ENCODE measurements at places on chromosomes 2 and 18.

- DNase-seq = no peak
Observed at GRCh38 chr2:8627692-8628085, 54.2 kb upstream of the ID2 start.

GRCh38 chr2:208222351-208222750 lies 32.5 kb downstream of the IDH1 start:
- DNase-seq = no peak

- DNase-seq = peak; percentile 37
Observed at GRCh38 chr2:234500394-234501006, 3.6 kb upstream of the ARL4C start.

GRCh38 chr18:5974696-5975095 lies 79.4 kb upstream of the TMEM200C start:
- no peak for DNase-seq

- DNase-seq = no peak
Observed at GRCh38 chr2:228417956-228418355, 236.5 kb upstream of the SPHKAP start.

DNA sequence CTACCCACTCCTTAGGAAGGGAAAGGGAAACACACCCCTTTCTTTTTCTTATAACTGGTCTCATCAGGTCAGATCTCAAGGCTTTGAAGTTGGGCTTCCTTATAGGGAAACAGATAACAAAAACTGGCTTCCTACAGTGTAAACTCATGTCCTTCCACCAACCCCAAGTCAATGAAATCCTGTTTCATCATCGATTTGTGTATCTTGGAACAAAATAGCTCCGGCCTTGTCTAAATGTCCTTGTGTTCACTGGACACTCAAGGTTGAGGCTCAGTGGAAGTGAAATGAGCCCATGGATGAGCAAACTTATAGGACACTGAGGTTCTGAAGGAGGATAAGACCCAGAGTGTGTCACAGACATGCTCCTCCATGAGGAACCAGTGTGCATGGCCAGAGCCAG lies 156.1 kb upstream of the REV1 start:
- no peak for DNase-seq

DNA sequence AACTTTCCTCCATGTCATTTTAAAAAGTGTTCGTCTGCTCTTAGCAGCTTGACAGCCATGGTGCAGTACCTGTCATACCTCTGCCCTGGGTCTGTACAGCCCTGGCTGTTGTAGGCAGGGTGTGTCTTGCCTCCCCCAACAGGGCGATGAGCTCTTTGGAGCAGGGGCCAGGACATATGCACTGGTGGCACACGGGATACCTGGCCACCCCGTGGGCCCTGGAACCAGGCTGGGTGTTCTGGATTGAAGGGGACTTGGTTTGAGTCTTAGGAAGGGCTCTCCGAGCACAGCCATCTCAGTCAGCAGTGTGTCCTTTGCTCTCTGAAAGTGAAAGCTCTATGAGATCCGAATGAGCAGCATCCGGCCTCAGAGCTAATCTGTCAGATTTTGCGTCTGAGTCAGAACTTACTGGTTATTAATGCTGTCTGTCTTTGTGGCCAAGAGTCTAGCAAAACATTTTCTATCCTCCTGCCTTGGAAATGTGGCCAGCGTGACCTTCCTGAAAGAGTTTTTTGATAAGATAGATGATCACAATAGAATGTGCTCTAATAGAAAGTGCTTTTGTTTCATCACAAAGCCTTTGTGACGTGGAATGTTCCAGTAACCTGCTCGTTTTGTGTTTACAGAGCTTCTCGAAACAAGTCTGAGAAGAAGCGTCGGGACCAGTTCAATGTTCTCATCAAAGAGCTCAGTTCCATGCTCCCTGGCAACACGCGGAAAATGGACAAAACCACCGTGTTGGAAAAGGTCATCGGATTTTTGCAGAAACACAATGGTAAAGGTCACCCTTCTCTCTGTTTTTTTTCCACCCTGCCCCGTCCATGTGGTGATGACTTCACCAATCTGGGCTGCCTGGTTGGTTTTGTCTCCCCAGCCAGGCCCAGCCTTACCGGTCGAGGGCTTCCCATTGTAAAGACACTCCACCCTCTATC lies 77.3 kb upstream of the RPL31 start:
- no peak for DNase-seq

- no peak for DNase-seq
Observed at GRCh38 chr2:200042102-200042735, 86.8 kb downstream of the MAIP1 start.

DNA sequence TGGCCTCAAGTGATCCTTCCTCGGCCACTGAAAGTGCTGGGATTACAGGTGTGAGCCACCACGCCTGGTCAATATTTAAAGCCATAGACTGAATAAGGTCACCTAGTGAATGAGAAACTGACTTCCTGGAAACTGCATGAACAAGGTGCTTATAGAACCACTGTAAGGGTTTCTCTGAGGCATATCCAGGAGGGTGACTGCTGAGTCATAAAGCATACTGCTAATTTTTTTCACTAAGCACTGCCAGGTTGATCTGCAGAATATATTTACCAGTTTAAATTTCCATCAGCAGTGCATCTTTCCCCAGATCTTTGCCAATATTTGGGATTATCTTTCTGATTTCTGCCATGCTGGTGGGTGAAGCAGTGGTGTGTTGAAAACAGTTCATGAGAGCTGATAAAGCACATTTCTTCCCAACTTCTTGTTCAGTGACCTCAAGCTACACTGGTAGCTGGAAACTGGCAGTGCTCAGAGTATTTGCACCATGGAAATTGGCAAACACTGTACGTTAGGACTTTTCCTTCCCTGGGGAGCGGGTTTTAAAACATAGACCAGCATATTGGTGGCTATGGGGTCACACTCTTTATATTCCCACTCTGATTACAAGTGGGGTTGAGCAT lies 4.2 kb upstream of the CLIP4 start:
- DNase-seq = no peak

DNA sequence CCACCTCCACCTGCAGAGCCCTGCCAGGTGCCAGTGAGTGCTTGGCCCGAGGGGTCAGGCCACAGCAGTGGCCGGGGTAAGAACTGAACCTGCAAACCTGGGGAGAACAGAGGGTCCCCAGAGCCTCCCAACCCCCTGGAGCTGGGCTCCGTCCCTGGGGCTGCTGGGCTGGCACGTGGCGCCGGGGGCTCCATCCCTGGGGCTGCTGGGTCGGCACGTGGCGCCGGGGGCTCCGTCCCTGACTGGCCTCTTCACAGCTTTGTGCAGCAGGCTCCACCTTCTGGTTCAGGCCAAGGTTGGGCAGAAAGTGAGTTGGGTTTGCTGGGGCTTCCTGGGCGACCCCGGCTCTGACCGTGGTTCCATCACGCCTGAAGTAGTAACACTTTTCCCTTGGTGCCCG lies 12.2 kb downstream of the RBFA start:
- DNase-seq = no peak

DNA sequence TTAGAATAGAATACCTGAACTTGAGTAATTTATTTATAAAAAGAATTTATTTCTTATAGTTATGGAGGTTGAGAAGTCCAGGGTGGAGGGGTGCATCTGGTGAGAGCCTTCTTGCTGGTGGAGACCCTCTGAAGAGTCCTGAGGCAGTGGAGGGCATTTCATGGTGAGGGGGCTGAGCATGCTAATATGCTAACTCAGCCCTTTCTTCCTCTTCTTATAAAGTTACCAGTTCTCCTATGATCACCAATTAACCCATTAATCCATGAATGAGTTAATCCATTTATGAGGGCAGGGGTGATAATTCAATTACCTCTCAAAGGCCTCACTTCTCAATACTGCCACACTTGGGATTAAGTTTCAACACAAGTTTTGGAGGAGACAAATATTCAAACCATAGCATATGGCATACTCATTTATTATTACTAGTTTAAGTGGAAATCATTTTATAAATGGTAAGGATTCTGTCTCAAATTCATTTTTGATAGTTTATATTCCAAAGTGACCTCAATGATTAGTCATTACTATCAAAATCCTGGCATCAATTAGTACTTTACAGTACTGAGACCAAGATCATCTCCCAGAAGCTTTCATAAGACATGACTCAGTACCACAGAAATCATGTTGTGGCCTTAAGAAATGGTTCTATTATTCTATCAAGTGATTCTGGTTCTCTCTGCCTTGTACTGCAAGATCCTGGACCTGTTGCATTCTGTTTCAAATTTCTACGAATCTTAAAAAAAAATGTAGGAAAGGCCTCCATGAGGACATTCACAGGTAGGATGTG lies 5.5 kb downstream of the ZNF396 start:
- no peak for DNase-seq

- DNase-seq = no peak
Observed at GRCh38 chr2:85255813-85256594, 71.8 kb downstream of the TGOLN2 start.

- DNase-seq = no peak
Observed at GRCh38 chr2:199756211-199756610, 94.8 kb downstream of the FTCDNL1 start.

- peak; percentile 69 for DNase-seq
Observed at GRCh38 chr2:3223080-3223923, 154.3 kb downstream of the EIPR1 start.

- DNase-seq = no peak
Observed at GRCh38 chr2:233367586-233367985, 13.3 kb downstream of the DGKD start.

- no peak for DNase-seq
Observed at GRCh38 chr2:222319586-222320435, 21.0 kb upstream of the PAX3 start.

DNA sequence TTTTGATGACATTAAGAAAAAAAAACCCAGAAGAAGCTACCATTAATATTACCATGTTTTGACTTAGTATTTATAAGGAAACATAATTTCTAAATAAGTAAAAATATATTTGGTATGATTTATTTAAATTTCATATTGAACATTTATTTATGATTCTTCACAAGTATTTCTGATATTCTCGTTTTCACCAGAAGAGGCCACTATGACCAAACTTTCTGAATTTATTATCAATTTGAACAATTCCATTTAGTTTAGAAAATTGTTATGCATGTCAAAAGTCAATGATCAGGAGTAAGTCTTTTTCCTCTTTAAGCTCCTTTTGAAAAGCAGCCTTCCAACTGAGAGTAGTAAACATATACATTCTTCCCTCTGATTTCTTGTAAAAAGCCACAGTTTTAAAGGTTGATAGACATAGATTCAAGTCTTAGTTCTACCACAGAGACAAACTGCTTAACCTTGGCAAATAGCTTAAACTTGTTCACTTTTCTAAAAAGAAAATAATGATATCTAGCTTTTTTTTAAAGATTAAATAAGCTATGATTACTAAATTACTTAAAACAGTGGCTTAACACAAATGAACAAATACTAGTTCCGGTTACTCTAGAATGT lies 329.9 kb downstream of the TRIB2 start:
- no peak for DNase-seq

DNA sequence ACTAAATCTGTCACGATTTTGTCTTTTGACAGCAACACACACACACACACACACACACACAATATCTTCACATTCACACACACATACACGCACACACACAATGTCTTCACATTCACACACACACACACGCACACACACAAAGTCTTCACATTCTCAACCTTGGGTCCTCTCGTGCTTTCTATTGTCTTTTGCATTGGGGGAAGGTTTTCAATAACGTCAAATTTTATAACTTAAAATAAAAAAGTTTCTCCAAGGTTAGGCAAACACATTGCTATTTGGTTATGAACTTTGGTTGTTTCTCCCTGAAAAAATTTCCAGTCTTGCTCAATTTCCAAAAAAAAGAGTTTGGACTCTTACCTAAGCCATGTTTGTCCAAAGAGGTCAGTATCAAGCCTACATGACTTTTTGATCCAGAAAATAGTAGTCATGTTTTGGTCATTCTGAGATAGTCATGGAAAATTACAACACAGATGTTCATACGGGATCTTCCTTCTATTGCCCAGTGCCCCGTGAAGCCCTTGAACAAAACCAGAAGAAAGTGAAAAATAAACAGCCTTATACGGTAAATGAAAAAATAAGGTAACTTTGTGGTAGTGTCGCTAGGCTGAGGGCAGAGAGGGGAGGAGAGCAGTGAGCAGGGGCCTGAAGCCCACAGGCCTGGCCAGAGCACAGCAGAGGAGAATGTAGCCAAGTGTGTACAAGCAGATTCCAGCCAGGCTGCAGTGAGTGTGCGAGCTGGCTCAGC lies 542.8 kb upstream of the ID2 start:
- DNase-seq = no peak

DNA sequence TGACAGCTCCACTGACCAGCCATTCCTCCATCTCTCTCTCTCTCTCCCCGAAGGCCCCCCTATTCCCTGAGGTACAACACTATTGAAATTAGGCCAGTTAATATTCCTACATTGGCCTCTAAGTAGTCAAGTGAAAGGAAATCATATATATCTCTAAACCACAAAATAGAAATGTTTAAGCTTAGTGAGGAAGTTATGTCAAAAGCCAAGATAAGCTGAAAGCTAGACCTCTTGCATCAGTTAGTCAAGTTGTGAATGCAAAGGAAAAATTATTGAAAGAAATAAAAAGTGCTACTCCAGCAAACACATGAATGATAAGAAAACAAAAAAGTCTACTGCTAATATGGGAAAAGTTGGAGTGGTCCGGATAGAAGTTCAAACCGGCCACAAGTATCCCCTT lies 301.3 kb upstream of the RBMS1 start:
- no peak for DNase-seq

GRCh38 chr18:32455361-32455760 lies 15.3 kb downstream of the GAREM1 start:
- no peak for DNase-seq

DNA sequence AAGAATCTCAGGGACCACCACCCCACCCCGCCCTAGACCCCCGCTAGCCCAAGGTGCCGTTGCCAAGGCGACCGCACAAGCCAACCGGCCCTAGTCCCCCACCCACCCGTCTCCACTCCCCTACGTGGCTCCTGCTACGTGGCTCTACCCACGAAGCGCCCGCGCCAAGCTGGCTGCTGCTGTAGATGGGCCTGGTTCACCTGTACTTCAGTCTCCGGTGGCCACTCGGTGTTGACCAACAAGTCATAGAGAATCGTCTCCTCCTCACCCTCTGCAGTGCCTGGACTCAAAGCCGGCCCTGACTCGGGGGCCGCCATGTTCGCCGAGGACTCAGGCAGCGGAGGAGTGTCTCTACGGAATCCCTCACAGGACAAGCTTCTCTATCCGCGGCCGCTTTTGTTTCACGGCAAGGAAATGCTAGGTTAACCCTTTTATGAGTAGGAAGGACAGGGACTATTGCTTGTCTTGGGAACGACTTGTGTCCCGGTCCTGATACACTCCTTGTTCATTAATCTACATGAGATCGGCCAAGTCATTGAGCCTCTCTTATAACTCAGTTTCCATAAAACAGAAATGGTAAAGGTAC lies at the start of gene NBAS:
TSS of gene NBAS (minus strand) at position 347 of the 586 bp plus-strand sequence. CDS start at position 317, 30 bp downstream.
- DNase-seq = peak; percentile 59

DNA sequence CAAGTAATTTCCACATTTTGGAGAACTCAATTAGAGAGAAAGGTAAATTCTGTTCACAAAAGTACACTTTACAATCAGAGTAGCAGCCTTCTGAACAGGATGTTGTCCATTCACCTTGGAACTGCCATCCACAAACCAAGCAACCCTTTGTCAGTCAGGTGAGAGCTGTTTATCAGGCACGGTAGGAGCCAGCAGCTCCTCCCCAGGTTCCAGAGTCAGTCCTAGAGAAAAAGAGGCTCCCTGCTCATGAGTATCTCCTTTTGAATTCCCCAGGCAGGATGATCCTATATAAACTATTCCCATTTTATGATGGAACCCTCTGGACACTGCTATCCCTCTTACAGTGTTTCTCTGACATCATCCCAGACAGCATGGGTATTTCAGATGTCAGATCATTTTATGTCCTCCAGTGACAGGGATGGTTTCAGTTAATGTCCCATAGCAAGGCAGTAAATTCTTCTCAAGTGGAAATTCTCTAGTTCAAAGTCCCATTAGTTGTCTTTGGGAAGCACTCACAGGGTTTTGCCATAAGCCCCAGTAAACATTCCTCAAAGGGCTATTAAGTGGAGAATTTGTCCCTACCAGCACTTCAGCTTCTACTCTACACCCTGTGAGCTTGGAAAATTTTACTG lies 34.5 kb upstream of the CSRNP3 start:
- DNase-seq = no peak
